ENCODE measurements at places on chromosomes 5 and 9.

- DNase-seq, result no peak
Measured at GRCh38 chr5:4549351-4549750, 590.8 kb upstream of the ADAMTS16 start.

GRCh38 chr5:17918373-17919104 is 284.3 kb downstream of the TAF11L14 start:
- no peak for DNase-seq

DNA sequence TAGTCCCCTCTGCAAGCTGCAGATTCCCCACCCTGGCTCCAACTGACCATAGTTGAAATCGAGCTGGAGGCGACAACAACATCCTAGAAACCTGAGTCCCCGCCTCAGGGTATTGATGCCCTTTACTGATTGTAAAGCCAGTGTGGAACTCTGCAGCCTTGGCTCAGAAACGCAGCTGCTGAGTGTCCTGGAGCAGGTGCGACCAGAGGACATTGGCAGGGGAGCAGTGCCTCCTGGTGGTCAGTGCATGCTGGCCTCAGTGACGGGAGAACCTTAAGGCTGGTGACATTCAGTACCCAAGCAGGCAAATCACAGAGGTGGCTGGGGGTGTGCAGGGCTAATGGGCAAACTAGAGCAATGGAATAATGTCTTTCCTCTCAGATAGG is 20.4 kb upstream of the ZNF354B start:
- DNase-seq, result no peak

DNA sequence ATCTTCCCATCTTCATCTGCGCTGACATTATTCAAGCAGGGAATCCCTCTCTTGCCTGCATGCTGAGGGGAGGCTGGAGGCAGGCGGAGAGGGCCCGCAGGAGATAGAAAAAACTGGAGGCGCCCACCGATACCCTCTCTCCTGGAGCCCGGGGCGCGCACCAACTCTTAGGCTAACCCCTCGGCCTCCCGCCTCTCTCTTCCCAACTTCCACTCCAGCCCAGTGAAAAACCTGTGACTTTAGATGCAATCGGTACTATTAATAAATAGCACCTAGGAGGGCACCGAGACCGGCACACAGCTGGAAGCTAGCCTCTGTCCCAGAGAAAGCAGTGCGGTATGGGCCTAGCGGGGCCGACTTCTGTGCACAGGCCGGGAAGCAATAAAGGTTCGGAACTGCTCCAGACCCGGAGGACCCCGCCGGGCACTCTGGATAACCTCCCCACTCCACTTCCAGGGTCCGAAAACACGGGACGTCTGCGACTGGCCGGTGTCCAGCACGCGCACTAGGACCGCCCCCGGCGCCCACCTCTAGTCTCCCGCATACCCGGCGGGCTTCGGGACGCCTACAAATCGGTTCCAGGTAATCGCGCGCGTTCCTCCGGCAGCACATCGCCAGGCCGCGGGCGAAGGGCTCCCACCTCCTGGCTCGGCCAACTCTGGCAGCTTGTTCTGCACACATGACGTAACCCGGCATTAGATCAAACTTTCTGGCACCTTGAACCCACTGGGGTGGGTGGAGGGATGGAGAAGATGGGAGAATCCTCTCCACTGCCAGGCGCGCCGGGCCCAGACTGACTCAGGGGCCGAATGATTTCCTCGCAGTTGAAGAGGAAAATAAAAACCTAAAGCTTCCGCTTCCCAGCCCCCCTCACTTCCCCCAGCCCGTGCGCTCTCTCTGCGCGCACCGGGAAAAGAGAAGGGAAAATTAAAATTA is 1.4 kb downstream of the EFNA5 start:
- DNase-seq, result peak; percentile 23

DNA sequence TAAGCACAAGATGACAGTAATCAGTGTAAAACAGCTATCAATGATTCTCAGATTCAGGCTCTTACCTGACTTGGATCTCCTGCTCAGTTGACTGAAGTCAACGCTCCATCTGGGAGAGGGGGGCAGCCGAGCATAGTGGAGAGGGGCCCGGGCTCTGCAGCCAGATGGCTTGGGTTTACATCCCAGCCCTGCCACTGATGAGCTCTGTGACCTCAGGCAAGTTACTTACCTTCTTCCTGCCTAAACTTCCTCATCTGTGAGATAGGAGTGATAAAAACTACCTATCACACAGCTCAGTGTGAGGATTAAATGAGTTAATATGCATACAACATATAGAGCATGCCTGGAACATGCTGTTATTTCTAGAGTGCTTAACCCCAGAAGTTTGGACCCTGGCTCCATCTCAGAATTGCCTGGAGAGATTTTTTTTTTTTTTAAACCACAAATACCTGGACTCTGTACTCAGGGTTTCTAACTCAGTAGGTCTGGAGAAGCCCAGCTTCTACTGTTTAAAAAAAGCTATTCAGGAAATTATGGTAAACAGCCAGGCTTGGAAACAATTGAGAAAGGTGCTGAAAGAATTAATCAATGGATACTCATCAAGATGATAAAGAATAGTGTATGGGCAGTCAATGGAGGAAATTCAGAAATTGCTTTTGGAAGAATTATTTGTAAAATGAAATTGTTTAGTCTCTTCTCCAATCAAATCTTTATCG is 72.2 kb downstream of the ANKRD55 start:
- DNase-seq, result no peak

DNA sequence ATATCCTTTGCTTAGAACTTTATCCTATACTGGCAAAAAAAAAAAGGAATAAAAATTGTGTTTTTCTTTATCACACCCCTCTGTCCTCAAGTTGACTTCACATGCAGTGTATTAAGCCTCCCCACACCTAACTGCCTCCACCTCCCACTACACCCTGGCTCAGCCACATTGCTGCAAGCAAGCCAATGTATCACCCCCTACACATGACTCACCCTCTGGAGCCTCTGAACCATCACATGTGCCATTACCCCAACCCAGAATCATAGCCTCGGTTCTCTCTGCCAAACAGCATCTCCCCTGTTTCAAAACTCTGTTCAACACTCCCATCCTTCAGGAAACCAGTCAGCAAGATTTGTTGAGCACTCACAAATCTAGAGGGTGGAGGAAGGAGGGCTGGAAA is 209.0 kb downstream of the CWC27 start:
- peak; percentile 33 for DNase-seq

DNA sequence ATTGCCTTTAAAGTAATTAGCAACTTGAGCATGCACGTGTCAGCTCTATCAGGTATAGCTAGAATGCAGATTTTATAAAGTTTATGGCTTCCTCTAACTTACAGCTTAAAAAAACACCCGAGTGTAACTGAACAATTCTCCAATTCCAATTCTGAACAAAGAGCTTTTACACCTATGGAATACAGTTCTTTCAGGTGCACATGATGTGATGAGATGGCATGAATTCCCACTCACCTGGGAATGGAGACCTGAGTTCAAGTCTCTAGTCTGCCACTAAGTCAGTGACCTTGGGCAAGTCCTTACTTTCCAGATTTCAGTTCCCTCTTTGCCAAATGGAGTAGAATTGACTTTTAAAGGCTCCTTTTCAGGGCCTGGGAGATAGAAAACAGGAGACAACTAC is 1.8 kb downstream of the ZFAND5 start:
- DNase-seq, result no peak

DNA sequence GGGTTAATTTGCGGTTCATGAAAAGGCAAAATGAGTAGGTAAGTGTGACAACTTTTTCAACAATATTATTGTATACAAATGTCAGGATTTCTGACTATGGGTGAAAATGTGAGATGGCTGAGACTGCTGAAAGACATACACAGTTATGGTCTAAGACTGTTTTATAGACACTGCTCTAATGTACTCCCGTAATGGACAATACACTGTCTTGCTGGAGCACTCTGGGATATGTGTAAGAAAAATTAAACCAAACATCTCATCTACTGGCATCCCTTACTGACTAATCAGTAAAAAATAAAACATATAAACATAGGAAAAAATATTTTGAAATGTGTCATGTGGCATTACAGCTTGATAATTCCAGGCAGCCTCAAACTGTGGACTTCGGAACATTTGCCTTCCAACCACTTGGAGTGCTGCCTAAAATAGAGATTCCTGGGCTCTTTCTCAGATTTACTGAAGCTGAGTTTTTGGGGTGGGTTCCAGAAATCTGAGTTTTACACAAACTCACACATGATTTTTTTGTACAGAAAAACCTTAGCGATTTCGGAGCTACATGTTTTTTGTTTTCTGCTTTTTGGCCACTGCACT is 233.9 kb upstream of the TBCA start:
- no peak for DNase-seq

- DNase-seq, result peak; percentile 39
Measured at GRCh38 chr9:13088720-13089427, 190.6 kb downstream of the MPDZ start.

- no peak for DNase-seq
Measured at GRCh38 chr9:91949946-91950664, at the start of gene ROR2. TSS of gene ROR2 (minus strand) at chr9:91950228.

GRCh38 chr9:131404987-131405386 is 11.1 kb downstream of the PRRC2B start:
- DNase-seq, result no peak

DNA sequence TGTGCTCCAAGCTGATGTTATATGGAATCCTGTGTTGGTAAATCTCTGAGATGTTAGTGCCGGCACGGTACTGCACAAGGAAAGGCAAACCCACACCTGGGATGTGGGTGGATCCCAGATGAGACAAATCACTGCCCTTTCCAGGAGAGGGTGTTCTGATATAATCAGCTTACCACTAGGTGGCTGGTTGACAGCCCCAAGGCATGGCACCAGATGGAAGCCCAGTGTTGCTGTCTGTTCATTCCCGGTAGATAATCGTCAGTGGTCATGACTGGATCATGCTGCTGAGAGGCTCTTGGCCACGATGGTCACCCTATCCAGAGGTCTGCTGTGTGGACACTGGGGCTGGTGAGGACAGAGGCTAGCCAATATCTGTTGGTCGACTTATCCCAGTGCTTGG is 184.0 kb downstream of the CACNA1B start:
- DNase-seq, result no peak

DNA sequence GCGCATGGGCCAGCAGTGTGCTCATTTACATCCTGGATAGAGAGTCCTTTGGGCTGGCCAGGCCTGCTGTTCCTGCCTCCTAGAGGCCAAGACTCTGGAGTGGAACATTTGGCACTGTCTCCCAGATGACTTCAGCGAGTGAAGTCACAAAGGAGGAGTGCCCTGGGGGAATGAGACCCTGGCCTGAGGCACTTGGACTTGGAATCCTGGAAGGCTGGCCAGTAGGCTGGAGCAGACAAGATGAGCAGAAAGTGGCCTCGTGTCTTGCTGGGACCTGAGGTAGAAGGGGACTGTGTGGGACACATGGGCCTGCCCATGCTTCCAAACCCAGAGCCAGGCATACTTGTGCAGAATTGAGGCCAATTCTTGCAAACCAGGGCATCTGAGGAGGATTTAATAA is at the start of gene TSSK1B:
TSS of gene TSSK1B (minus strand) at position 101 of the 400 bp plus-strand sequence. CDS start 150 bp downstream, outside the sequence.
- no peak for DNase-seq

- peak; percentile 93 for DNase-seq
Measured at GRCh38 chr9:755454-756381, 85.8 kb upstream of the DMRT1 start.

- no peak for DNase-seq
Measured at GRCh38 chr5:59037041-59037440, 454.2 kb downstream of the RAB3C start.

GRCh38 chr5:114237766-114238165 is 124.1 kb upstream of the KCNN2 start:
- peak; percentile 25 for DNase-seq

GRCh38 chr5:134132372-134133187 is 18.1 kb downstream of the TCF7 start:
- DNase-seq, result no peak

DNA sequence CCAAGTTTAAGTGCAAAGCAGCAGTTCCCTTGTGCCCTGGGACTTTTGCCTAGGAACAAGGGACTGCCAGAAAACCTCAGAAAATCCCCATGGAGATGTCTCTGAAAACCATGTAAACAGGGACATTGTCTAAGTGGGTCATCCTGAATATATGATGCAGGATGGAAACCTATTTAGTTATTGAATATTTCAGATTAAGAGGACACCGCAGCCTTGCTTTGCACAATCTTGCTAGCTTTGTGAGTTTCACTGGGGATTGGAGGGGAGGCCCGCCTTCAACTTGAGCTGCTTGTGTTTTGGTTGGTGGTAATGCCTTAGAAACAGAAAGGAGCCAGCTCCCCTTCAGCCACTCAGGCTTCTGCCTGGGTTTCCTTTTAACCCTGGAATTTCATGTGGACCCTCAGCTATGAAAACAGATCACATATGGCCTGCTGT is 112.8 kb downstream of the C9orf152 start:
- no peak for DNase-seq

DNA sequence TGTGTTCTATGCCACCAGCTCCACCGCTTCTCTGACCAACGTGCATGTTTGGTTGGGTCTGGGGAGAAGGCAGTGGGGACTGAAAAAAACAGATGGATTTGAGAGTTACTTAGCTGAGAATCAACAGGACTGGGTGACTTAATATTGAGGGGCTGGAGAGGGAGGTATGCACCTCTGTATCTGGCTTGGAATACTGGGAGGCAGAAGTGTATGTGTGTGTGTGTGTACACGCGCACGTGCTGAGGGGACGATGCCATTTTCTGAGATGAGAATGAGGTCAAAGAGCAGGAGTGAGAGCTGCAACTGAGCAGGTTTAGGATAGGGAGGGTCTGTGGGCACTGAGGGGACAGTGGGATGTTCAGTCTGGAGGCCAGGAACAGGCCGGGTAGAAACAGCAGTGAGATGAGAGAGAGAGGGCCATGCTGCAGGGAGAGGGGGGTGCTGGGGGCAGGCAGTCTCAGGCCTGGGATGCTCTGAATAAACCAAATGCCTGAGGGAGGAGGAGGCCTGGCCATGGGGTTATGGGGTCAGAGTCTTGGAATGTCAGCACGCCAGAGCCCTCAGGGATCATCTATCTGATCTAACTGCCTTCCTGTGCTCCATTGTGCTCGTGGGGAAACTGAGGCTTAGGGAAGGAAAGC is 14.0 kb downstream of the PDGFRB start:
- peak; percentile 53 for DNase-seq

DNA sequence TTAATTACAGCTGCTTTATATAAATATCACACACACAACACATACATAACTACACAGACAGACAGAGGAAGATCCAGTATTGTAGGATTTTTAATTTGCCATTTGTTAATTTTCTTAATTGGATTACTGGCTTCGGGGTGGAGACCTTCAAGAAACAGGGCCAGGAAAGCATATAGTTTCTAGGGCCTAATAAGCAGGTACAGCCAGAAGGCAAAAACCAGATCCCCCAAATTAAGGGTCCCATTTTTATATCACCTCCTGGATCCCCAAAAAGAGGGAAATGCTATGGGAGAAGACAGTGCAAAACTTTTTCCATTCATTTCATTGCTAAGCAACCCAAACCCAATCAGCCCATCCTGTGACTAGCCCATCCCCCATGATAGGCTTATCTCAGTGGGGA is 373.3 kb upstream of the FAM174A start:
- no peak for DNase-seq

DNA sequence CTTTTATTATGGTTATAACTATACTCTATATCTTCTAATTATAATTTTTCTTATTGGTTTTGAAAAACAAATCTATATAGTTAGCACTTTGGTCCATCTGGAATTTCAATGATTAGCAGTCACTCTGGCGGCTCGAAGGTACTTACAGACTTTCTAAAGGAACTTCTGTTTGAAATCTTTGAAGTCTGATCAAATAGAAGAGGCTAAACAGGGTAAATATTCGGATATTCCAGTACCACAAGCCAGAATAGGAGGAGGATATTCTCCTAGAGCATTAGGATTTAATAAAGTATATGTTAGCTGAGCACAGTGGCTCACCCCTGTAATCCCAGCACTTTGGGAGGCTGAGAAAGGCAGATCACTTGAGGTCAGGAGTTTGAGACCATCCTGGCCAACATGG is 38.7 kb upstream of the HSD17B3 start:
- DNase-seq, result no peak

Measured in RCC 7860 (cell line).